ENCODE measurements at places on chromosomes 2 and 18.

DNA sequence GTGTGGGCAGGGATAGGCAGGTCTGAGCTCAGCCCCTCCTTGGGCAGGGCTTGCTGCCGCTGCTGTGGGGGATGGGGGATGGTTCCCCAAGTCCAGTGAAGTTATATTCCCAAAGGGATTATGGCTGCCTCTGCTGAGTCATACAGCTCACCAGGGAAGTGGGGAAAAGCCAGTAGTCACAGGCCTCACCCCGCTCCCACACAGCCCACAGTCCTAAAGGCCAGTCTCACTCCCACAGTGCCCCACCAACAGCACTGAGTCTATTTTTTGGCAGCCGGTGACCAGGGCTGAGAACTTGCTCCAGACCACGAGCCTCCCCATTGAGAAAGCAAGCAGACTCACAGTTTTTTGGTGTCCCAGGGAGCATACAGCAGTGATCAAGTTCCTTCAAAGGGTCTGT lies 173.3 kb downstream of the OSR1 start:
- no peak for DNase-seq
- H3K27ac ChIP-seq, result no peak overlapping the region
- H3K27me3 ChIP-seq, result no peaks in the 10 kb centered on the region
- no peaks in the 10 kb centered on the region for H3K4me1 ChIP-seq

DNA sequence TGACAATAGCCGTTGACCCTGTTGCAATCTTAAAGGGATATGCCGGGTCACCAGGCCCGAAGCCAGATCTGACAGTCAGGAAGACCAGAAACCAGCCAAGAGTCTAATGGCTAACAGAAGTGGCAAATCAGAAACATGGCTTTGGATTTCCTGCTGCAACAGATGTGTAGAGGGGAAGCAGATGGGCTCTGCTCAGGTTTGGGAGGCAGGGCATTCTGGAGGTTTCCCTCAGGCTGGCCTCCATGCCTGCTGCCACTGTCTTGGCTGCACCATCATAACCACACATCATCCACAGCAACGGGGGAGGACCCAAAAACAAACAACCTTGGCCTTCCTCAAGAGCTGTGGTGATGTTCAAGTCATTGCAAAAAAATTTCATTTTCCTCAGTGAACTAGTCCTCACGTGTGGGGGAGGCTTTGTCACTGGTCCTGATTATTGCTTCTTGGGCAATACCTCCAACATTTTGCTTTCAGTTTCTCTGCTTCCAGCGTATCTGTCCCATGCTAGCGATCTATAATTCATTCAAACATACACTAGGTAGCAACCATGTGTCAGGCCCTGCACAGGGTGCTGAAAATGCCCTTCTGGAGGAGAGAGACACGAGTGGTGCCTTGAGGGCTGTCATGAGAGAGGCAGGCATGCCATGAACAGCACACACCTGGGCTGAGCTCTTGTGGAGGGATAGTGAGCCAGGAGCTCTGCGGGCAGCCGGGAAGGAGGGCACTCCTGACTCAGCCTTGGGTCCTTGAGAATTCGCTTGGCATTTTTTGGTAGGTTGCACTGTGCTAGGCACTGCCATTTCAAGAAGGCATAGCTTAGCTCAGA lies 48.2 kb upstream of the LGALSL start:
- no peaks in the 10 kb centered on the region for H3K36me3 ChIP-seq
- H3K27me3 ChIP-seq, result peaks cover 19% of the 10 kb centered on the region
- no peak for DNase-seq
- peaks cover 4% of the 10 kb centered on the region for H3K4me1 ChIP-seq
- H3K27ac ChIP-seq, result no peak overlapping the region

DNA sequence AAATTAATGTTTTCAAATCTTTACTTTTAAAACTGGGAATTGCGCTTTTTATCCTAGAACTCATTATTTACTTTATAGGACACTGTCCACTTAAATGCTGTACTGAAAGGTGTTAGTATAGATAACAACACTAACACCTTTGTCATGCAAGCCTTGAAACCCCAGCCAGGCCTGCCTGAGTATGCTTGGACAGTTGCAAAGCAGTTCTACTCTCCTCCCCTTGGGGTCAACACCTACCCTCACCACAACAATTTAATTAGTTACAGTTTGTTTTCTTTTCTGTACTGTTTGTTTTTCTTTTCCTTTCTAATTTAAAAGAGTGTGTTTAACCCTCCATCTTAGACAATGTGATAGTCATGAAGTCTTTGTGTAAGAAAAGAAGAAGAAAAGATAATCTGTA lies 18.9 kb upstream of the FAM98A start:
- no peak overlapping the region for H3K4me3 ChIP-seq
- no peaks in the 10 kb centered on the region for H3K4me1 ChIP-seq
- no peaks in the 10 kb centered on the region for H3K36me3 ChIP-seq
- no peaks in the 10 kb centered on the region for H3K27me3 ChIP-seq
- no peak for DNase-seq
- H3K27ac ChIP-seq, result no peak overlapping the region

GRCh38 chr2:212708355-212708754 lies 169.8 kb upstream of the ERBB4 start:
- H3K27me3 ChIP-seq, result no peaks in the 10 kb centered on the region
- H3K4me1 ChIP-seq, result no peaks in the 10 kb centered on the region
- H3K36me3 ChIP-seq, result no peaks in the 10 kb centered on the region
- no peak for DNase-seq
- H3K4me3 ChIP-seq, result no peak overlapping the region
- no peak overlapping the region for H3K27ac ChIP-seq

GRCh38 chr18:73613706-73614340 lies 533.8 kb downstream of the FBXO15 start:
- H3K4me1 ChIP-seq, result no peaks in the 10 kb centered on the region
- H3K27ac ChIP-seq, result no peak overlapping the region
- H3K27me3 ChIP-seq, result no peaks in the 10 kb centered on the region

DNA sequence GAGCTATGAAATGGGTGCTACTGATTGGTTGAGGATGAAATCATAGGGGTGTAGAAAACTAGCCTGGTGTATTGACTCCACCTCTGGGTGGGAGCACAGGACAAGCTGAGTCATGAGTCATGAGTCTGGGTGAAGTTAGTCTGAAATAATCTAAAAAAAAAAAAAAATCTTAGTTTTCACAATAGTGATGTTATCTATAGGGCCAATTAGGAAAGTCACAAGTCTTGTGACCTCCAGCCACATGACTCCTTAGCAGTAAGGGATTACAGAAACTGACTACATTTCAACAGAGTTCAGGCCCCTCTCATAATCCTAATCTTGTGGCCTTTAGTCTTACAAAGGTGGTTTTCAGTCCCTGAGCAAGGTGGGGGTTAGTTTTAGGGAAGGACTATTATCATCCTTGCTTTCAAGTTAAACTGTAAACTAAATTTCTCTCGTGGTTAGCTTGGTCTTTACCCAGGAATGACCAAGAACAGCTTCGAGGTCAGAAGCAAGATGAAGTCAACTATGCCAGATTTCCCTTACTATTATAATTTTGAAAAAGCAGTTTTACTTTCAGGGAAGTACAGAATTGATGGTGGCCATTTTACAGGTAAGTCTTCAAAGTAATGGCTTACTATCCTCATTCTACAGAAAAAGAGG lies 338.0 kb upstream of the GYPC start:
- H3K36me3 ChIP-seq, result no peaks in the 10 kb centered on the region
- H3K27ac ChIP-seq, result no peak overlapping the region
- H3K4me1 ChIP-seq, result no peaks in the 10 kb centered on the region
- no peak for DNase-seq

GRCh38 chr2:70647873-70648481 lies 94.4 kb upstream of the TGFA start:
- DNase-seq, result peak; percentile 85
- H3K4me1 ChIP-seq, result no peaks in the 10 kb centered on the region
- no peak overlapping the region for H3K27ac ChIP-seq

GRCh38 chr2:32502941-32503340 lies 124.9 kb upstream of the TTC27 start:
- H3K4me1 ChIP-seq, result no peaks in the 10 kb centered on the region
- H3K36me3 ChIP-seq, result peaks cover 29% of the 10 kb centered on the region
- H3K27me3 ChIP-seq, result no peaks in the 10 kb centered on the region
- H3K27ac ChIP-seq, result no peak overlapping the region
- H3K4me3 ChIP-seq, result no peak overlapping the region

- no peak within 1 kb of the TSS for H3K27ac ChIP-seq
- H3K4me3 ChIP-seq, result peak within 1 kb of the TSS; percentile 48
- peaks cover 1% of the 10 kb centered on the region for H3K36me3 ChIP-seq
- H3K27me3 ChIP-seq, result peaks cover 60% of the 10 kb centered on the region
- H3K4me1 ChIP-seq, result peaks cover 9% of the 10 kb centered on the region
Observed at GRCh38 chr2:172735582-172736423, at the start of gene RAPGEF4. Gene RAPGEF4, plus strand, starts transcription at chr2:172735845. Its CDS starts 139 bp downstream, at chr2:172735984.

DNA sequence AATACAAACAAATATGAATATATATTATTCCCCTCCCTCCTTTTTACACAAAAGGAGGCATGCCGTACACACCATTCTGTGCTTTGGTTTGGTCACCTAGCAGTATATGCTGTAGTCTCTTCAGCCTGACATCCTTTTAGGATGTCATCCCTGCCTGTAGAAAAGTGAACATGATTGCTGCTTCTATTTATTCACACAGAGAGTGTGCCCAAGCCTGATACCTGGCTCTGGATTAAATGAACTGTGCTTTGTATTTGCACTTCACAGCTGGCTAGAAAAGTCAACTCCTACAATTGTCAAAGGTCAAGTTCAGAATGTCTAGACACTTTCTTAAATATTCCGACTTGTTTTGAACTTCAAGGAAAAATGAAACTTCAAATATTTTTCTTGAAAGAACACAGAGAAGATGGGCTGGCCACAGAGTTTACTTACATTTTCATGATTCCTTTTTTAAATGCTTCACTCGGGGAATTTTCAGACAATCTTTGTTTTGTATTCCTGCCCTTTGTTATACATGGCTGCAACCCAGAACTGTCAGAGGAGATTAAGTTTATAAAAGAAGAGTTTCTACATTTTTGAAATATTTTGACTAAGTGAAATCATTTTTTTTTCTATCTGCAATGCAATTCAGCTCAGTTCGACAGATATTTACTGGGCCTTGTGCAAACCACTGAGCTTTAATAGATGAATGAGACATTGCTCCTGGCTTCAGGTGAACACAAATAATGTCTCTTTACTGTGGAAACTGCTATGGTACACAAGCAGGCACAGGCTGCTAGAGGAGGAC lies 33.5 kb downstream of the DAPL1 start:
- no peak overlapping the region for H3K27ac ChIP-seq
- H3K27me3 ChIP-seq, result no peaks in the 10 kb centered on the region
- H3K4me3 ChIP-seq, result no peak overlapping the region
- H3K4me1 ChIP-seq, result no peaks in the 10 kb centered on the region
- H3K36me3 ChIP-seq, result no peaks in the 10 kb centered on the region
- no peak for DNase-seq

GRCh38 chr2:136863874-136864273 lies 98.5 kb downstream of the THSD7B start:
- no peaks in the 10 kb centered on the region for H3K36me3 ChIP-seq
- no peak overlapping the region for H3K27ac ChIP-seq
- H3K27me3 ChIP-seq, result no peaks in the 10 kb centered on the region

DNA sequence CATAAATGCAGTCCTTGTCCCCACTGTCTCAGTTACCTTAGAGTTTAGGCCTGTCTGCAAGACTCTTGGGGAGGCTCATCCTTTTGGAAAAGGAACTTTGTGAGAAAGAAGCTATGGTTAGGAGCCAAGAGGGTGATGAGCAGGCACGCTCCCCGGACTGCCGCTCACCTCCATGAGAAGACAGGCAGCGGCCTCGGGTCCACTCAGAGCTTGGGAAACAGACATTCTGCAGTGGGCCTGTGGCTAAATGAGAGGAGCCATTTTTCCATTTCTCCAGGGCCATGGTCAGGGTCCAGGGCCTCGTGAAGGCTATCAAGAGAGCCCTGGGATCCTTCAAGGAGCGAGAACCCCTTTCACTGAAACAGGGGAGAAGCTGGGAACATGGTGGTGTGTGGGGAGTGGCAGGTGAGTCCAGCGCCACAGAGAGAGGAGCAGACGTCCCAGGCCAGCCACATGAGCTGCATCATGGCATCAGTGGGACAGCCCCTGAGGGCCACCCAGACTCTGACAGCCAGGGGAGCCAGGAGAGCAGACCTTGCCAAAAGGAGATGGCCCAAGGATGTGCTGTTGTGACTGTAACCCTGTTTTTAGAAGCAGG lies 4.0 kb upstream of the TEX51 start:
- no peaks in the 10 kb centered on the region for H3K36me3 ChIP-seq
- H3K27ac ChIP-seq, result no peak overlapping the region
- peaks cover 4% of the 10 kb centered on the region for H3K27me3 ChIP-seq
- no peak for DNase-seq

DNA sequence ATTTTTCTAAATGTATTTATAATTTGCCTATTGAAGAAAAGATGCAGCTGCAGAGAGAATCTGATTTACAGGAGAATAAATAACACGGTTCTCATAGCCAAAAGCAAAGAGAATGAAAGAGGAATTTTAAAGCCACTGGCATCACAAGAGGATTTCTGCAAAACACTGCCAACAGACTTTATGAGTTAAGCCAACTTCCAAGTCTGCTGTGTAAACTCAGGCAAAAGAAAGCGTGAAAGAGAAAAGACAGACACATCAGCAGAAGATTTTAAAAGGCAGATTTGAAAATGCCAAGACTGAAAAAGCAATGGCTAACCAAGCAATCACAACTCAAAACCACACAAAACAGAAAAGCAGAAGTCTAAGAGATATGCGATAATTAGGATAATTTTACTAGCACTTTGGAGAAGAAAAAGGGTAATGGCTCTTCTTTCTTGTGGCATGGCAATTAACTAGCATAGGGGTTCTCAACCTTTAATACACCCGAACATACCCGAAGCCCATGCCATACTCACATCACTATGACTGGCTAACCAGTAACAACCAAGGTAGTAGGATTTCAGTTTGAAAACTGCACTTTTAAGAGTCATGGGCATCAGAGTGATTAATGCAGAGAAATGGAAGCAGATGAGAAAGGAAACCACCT lies 4.9 kb downstream of the DARS1 start:
- no peak overlapping the region for H3K4me3 ChIP-seq
- peaks cover 68% of the 10 kb centered on the region for H3K4me1 ChIP-seq
- H3K27me3 ChIP-seq, result no peaks in the 10 kb centered on the region

DNA sequence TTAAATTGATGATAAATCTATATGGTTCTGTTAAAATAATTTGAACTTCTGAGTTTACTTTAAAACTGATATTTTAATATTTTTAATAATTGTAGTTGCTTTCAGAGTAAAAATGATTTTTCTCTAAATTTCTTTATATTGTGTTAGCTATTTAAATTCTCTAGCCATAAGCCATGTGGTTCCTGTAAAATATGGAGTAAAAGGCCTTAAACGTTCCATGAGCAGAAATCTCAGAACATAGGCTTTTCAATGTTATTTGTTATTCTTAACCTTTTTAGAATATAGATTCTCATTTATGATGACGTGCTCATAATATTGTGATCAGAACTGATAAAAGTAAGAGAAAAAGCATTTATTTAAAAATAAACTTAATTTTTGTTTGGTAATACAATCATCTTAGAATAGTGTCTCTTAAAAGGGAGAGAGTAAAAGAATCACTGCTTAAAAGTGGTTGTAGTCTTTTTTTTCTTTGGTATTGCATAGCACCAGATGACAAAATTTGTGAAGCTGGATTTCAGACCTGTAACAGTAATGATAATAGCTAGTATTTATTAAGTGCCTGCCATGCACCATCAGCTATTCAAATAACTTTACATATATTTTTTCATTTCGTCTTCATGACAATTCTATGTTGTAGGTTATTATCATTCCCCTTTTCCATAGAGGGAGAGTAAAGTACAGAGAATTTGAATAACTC lies 2.7 kb downstream of the BMPR2 start:
- no peak overlapping the region for H3K4me3 ChIP-seq
- no peak for DNase-seq
- peaks cover 23% of the 10 kb centered on the region for H3K27me3 ChIP-seq

GRCh38 chr2:102120261-102120660 lies 22.3 kb upstream of the IL1R1 start:
- H3K27me3 ChIP-seq, result peaks cover 5% of the 10 kb centered on the region
- no peak overlapping the region for H3K27ac ChIP-seq
- no peak overlapping the region for H3K4me3 ChIP-seq
- no peaks in the 10 kb centered on the region for H3K4me1 ChIP-seq

- no peak overlapping the region for H3K4me3 ChIP-seq
- H3K36me3 ChIP-seq, result no peaks in the 10 kb centered on the region
- no peaks in the 10 kb centered on the region for H3K4me1 ChIP-seq
- no peak overlapping the region for H3K27ac ChIP-seq
Observed at GRCh38 chr18:22826726-22827125, 106.4 kb upstream of the RBBP8 start.

All from activated naive CD4-positive, alpha-beta T cell treated with anti-CD3 and anti-CD28 coated beads, Interleukin-2, amount 10 ng/mL, durations not matched to agents 7 days and 5 days (primary cell).